ENCODE measurements at places on chromosomes 6 and 20.

- DNase-seq, result no peak
Observed at GRCh38 chr6:52516269-52516668, 60.6 kb downstream of the TRAM2 start.

DNA sequence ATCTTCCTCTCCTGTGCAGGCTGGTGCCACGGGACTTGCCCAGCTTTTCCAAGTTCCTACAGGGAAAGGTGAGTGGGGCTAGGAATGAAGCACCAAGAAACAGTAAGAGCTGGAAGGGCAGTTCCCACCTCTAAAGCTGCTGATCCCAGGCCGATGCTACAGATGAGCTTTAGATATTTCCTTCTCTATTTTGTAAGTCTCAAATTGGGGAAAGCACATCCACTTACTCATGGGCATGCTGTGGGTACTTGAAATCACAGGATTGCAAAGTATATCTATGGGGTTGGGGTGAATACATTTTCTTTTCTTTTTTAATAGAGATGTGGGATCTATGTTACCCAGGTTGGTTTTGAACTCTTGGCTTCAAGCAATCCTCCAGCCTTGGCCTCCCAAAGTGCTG, 3.1 kb downstream of the ZBTB2 start:
- DNase-seq, result no peak

DNA sequence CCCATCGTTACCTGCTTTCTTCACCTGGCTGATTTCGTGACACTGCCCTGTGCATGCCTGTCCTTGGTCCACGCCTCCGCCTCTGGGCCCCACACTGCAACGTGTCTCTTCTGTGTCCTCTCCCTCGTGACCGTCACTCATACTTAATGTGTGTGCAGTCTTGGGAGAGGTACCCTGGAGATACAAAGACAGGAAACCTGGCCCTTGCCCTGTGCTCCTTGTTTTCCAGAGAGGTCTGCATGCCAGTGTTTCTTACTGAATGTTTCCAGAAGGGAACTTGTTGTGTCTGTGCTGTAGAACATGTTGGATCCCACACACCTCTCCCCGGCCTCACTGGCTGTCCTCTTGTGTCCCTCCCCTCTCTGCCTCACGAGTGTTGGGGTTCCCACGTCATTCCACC, 45.8 kb downstream of the SNX9 start:
- no peak for DNase-seq

- no peak for DNase-seq
Observed at GRCh38 chr20:50983321-50983720, 24.7 kb downstream of the MOCS3 start.

GRCh38 chr6:89604653-89605052, 33.9 kb downstream of the LYRM2 start:
- DNase-seq, result no peak

- DNase-seq, result no peak
Observed at GRCh38 chr20:40339661-40340449, 349.2 kb downstream of the MAFB start.

GRCh38 chr6:166565084-166565967, 21.2 kb downstream of the RAMACL start:
- no peak for DNase-seq

DNA sequence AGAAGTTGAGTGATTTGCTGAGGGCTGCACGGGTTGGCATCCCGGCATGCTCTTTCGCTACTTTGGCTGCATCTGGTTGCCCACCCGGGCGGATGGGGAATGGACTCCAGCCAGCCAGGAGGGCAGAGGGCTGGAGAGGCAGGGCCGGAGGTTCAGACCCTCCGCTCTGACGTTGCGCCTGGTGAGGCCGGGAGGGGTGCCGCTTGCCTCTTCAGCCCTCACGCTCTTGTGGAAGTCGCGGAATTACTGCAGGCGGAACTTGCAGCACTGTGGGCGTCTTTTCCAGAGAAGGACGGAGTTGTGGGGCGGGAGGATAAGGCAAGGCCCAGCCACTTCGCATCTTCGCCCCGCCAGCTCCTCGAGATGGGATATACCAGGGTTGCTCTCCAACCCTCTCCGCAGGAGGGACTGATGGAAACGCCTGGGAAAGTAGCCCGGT, 656 bp downstream of the RTEL1 start:
- DNase-seq, result no peak

DNA sequence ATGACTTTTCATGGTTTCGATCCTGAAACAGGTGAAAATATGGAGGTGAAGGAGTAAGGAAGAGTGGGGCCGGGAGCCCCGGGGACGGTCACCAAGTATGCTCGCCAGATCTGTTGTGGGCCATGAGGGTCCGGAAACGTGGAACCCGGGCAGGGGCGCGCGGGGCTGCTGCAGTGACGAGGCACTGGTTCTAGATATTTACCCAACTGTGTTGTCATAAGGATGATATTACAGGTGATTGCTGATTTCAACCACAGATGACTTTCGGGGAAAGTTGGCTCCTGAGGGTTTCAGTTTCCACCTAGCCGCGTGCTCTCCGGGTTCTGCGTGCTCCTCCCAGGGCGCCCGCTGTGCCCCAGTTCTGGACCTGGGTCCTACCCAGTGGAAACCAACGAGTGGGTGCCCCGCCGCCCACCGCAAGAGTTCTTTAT, 12.2 kb downstream of the RAET1G start:
- DNase-seq, result no peak

DNA sequence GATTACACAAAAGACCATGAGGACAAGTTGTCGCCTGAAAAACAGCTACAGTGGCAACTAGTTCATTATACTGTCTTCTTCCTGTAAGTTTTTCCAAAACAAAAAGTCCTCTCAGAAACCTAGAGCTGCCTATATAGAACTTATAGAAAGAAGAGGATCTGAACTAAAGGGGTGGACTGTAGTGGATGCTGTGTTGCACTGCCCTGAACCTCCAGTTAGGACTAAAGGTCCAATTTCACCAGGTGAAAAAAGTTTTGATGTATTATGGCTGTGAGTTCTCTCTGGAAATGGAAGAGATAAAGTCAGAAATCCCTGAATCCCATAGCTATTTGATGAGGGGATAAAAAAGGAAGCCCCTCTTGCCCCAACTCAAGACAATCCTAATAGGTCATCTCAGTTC, 56.6 kb upstream of the TSHZ2 start:
- no peak for DNase-seq

GRCh38 chr6:46305236-46305635, 134.5 kb upstream of the ENPP5 start:
- DNase-seq, result no peak

DNA sequence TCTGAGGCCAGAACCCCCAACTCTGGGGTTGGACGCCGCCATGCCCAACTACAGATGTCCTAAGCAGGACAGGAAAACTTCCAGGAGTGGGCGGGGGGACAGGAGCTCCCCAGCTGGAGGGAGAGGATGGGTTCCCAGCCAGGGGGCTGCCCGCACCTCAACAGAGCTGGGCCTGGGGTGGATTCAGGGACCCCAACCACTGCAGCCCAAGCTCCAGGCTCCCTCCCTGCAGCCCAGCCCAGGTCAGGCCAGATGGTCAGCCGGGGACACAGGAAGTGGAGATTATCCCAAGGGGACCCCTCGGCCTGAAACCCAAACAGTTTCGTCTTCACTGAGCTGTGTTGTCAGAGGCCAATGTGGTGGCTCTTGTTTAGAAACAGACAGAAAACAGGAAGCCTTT, 9.4 kb downstream of the LAMA5 start:
- DNase-seq, result no peak

- DNase-seq, result no peak
Observed at GRCh38 chr6:136244061-136244616, 6.0 kb downstream of the MTFR2 start.

DNA sequence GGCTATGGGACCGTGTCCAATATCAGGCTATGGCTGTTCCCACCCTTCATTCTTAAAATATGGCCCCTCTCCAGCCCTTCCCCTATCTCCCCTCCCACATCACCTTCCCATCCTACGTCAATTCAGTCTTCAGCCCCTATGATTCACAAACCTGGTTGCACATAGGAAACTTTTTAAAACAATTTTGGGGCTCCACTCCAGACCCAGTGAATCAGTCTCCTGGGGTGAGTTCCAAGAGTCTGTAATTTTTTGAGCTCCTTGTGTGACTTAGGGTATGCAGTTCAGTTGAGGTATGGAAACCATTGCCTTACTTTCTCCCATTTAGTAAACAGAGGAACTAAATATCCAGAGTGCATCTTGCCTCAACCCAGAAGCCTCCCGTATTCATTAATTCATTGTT, 5.5 kb downstream of the HNF4A start:
- no peak for DNase-seq

DNA sequence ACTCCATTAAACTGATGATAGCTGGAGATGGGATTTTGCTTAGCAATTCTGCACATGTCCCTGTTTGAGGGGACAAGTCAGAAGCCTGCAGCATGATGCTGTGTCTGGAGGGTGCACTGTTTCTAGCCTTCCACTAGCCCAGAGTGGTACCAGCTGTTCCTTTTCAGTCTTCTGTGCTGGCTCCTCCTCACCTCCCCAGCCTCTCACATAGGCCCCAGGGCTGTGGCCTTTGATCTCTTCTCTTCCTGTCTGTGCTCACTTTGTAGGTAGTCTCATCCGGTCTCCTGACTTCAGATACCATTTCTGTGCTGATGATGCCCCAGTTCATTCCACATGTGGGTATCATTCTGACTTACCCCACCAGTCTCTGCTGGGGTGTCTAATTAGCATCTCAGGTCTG, 126.3 kb downstream of the HIVEP1 start:
- DNase-seq, result no peak

- no peak for DNase-seq
Observed at GRCh38 chr20:4073852-4074741, 58.7 kb upstream of the RNF24 start.

DNA sequence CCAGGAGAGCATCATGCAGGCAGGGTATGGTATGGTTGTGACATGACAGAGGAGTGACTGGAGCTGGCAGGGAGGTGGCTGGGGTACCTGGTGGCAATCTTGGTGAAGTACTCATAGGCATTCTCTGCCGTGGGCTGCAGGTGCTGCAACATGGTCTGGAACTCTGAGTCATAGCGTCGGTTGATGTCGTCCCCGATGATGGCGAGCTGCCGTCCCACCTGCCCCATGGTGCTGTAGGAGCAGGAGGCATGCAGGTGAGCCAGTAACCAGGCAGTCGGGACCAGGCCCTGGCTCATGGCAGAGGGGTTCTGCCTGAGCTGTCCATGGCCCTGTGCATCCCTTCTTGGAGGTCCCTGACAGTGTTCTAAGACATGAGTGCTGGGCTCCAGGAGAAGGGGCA, 4.9 kb downstream of the BAK1 start:
- DNase-seq, result no peak

DNA sequence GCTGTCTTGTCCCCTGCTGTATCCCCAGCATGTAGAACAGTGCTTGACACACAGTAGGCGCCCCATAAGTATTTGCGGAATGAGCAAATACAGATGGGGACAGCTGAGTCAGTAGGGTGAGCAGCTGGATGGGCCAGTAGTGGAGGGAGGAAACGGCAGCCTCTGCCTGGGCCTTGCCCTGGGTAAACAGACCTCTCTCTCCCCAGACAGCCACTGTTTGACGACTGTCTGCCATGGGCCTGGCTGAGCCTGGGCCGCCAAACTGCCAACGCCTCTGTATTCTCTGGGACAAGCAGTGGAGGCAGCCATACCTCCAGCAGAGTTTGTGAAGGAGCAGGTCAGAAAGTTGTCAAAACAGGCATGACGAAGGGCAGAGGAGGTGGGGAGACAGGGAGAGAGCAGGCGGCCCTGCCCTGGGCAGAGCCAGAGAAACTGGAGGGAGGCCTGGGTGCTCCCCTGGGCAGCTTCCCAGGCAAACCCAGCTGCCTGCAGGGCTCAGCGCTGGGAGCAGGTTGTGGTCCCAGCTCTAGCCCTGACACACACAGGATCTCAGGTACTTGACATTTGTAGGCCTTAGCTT, 15.2 kb downstream of the HNF4A start:
- DNase-seq, result no peak

- DNase-seq, result no peak
Observed at GRCh38 chr6:152401978-152402377, 235.2 kb downstream of the SYNE1 start.

DNA sequence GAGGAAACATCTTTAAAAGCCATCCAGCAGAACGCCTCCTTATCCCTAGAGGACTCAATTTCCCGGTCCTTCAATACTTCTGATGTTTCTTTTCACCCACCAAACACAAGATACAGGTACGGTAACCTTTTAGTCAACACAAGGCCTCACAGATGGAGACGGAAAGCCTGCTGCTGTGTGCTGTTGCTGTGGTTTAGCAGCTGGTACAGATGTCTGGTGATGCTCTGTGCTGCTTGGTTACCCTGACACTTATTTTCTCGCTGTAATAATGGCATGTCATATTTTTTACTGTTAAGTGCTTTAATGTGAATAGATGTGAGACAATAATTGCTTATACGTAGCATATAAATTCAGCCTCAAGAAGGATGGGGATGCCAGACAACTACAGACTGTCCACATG, 25.3 kb downstream of the GMDS start:
- DNase-seq, result no peak

GRCh38 chr6:114514170-114514569, 171.3 kb upstream of the HS3ST5 start:
- DNase-seq, result no peak

GRCh38 chr6:91088976-91089375, 502.1 kb upstream of the MAP3K7 start:
- no peak for DNase-seq

DNA sequence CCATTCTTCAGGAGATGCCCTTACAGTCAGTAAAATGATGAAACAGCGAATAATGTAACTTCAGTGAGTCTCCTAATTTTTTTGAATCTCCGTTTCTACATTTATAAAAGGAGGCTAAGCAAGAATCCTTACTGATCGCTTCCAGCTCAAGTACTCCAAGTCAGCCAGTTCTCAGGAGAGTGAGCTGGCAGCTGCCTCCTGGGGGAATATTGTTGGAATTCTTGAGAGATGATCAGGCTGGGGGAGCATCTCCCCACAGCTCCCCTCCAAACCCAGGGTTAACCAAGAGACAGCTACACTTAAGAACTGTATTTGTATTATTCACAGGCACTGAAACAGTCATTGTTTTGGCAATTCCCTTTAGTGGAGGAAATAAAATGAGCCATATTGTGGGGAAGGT, 89.1 kb upstream of the PCSK2 start:
- DNase-seq, result no peak

DNA sequence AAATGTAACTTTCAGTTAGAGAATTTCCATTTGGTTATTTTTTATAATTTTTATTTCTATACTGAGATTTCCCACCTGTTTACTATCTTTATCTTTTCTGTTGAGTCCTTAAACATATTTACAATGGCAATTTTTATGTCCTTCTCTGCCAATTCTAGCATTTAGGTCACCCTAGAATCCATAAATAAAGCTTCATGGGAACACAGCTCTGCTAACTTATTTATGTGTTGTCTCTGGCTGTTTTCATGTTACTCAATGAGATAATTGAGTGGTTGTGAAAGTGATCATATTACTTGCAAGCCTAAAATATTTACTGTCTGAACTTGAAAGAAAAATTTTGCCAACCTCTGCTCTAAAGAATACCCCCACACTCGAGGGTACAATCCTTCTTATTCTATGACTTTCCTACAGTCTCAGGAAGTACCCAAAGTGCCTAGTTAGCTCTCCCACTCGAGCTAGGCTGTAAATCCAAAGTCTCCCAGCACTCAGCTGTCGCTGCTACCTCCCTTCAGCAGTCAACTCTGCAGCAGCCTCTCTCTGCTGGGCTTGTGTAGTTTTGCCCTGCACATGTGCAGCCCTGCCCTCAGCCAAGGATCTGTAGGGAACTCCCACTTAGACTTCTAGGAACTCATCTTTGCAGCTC, 53.5 kb upstream of the GCLC start:
- no peak for DNase-seq

Data from stimulated activated CD4-positive, alpha-beta T cell treated with anti-CD3 and anti-CD28 coated beads, Interleukin-1b, Interleukin-23, amount 100 ng/mL, for 1 hour (primary cell).